ENCODE measurements at places on chromosomes 1 and 21.

DNA sequence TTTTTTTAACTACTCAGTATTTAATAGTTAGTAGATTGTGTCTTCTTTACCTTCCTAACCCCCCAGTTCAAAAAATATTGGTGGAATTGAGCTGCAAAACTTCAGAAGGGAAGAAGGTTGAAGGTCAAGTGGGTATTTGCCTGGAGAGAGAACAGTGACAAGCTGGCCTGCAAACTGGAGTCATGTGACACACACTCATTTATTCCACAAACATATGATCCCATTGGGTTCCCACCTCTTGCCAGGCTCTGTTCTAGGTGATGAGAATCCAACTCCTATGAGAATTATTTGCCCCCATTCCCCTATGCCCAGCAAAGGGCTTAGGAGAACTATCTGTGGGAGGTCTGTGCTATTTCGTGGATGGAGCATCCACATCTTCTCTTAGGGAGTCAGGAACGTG lies 3.5 kb upstream of the PEF1 start:
- no peak for DNase-seq

DNA sequence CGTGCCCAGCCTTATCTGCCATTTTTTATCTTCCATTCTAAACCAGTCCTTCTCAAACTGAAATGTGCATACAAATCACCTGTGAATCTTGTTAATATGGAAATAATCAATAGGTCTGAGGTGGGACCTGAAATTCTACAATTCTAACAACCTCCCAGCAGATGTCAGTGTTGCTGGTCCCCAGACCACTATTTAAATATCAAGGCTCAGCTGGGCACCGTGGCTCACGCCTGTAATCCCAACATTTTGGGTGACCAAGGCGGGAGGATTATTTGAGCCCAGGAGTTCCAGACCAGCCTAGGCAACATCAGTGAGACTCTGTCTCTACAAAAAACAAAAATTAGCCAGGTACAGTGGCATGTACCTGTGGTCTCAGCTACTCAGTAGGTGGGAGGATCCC lies 4.1 kb downstream of the UQCRHL start:
- no peak for DNase-seq

GRCh38 chr21:18228060-18228739 lies 16.4 kb upstream of the CHODL start:
- no peak for DNase-seq

- DNase-seq = no peak
Observed at GRCh38 chr1:54989473-54989872, 9.0 kb downstream of the TMEM61 start.

- no peak for DNase-seq
Observed at GRCh38 chr1:62346886-62347285, 27.7 kb upstream of the KANK4 start.

DNA sequence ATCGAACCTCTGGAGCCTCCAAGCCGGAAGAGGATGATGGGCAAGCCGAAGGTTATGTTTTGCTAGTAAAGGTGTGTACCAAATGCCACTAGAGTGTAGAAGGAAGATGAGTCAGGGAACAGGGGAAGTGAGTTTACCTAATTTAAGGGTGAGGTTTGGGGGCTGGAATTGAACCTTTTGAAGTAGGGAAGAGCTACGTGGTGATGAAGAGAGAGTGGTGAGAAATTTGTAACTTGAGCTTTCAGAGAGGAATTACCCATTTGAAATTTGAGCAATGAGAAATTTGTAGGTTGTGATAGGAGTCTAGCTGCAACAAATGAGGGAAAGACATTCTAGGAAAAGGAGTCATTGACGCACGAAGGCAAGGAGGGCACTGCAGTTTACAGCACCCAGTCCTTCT lies 70.0 kb upstream of the TENT5C start:
- no peak for DNase-seq

DNA sequence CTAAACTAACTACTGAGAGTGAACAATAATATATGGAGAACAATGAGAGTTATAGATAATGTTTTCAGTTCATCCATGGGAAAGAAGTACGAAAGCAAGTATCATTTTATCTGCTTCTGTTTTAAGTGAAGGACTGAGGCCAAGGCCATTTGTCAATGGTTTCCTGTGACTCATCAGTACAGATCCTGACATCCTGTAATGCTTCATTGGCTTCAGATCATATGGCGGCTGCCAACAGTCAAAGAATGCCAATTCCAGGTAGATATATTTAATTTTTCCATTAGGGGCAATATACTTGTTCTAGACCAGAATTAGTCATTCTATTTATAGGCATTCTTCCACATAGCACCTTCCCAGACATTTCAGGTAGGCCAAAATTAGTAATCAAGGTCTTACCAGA lies 97.3 kb downstream of the USH2A start:
- no peak for DNase-seq

DNA sequence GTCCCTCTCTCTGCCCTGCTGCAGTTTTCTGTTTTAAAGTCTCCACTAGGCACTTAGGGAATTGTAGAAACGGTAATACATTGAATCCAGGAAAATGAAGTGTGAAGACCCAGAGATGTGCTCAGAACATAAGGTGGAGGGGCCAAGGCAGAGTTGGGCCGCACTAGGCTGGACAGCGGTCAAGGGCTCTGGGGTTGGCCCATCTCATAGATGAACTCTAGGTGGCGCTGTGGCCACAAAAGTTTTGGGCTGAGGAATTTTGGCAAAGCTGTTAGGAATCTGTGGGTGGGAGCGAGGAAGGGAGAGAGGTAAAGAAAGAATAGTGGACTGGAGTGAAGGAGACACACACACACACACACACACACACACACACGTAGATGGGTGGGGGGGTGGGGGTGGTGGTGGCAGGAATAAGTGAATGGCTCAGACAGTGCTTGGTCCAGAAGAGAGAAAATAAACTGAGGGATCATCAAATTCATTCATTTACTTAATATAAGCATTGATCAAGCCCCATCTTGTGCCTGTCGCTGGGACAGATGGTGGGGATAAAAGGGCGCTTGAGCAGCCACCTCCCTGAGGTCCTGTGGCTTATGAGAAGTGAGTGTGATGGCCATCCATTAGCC lies 258.5 kb downstream of the TRABD2B start:
- DNase-seq = no peak

DNA sequence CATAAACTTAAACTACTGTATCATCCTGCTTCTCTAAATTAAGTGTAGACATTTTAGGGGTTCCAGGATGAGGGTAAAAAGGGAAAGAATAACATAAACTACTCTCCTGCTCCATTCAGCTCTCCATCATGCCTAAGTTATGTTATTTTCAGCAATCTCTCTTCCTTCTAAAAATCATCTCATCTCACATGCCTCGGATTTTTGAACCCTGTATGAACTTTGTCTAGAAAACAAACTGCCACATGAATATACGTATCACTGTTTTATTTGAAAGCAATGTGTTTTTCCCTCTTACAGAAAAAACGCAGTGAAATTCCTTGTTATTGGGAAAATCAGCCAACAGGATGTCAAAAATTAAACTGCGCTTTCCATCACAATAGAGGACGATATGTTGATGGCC lies 32.6 kb downstream of the ZBED6 start:
- DNase-seq = no peak

DNA sequence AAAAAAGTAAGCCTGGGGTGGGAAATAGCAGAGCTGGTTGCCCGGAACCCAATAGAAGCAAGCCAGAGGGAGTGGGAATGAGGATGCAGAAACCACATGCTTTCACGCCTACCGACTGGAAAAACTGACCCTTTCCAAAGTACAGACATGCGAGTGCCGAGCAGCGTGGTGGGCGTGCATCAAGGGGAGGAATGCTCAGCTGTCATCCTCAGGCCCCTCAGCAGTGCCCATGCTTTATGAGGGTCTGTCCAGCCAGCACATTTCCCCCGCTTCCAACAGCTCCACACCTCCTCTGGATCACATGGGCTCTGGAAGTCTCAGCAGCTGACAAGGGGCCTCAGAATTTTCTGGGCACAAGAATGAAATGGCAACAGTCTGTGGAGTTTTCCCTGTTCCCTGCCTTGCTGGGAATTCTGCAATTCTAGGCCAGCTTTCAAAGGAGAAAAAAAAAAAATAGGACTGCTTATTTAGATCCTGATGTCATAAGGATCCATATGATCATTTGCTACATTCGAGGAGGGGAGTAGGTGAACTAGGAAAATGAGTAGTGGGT lies 19.1 kb upstream of the IKBKE start:
- no peak for DNase-seq

GRCh38 chr1:33326785-33327184 lies 5.9 kb upstream of the A3GALT2 start:
- DNase-seq = no peak
